ENCODE measurements at places on chromosomes 2 and 18. TPM values are rescaled to one million over a fixed set of nuclear protein-coding genes. Genes with fewer than 3 reads are reported as not detected.

Gene CIDEA
- total RNA-seq: 0.84 TPM

Gene RAB6C
- not detected for total RNA-seq

Gene MC5R
- not detected for total RNA-seq

Gene ANKRD62
- not detected for total RNA-seq

Gene STARD6
- total RNA-seq: 0.15 TPM

Gene PAX8
- total RNA-seq: 0.17 TPM

Gene DNAJC27
- 1.0 TPM for total RNA-seq
